ENCODE measurements at places on chromosomes 2 and 18.

DNA sequence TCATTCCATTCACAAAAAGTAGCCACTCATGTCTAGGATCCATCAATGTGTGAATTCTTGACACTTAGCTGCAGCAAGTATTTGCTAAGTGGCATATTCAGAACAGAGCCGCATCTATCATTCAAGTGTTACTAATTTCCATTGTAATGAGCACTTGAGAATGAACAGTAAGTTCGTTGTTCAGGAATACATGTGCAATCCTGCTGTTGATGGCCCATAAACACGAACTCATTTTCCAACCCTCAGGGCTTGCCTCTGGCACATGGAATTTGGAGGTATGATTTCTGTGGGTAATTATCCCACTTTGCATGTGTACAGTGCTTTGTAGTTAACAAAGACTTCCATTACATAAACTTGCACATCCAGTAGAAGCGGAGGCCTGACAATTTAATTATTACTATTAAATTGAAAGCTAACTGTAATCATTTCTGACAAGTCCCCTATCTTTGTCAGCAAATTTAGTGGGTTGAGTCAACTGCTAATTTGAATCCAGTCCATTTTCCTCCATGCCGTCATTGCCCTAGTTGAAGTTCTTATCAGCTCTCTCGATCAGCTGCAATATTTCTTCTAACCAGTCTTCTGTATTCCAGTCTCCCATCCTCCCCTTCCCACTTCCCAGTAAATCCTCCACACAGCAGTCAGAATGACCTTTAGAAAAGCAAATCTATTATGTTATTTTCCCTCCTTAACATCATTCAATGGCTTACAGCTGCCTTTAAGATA, 116.0 kb upstream of the AQP4 start:
- DNase-seq, result no peak

DNA sequence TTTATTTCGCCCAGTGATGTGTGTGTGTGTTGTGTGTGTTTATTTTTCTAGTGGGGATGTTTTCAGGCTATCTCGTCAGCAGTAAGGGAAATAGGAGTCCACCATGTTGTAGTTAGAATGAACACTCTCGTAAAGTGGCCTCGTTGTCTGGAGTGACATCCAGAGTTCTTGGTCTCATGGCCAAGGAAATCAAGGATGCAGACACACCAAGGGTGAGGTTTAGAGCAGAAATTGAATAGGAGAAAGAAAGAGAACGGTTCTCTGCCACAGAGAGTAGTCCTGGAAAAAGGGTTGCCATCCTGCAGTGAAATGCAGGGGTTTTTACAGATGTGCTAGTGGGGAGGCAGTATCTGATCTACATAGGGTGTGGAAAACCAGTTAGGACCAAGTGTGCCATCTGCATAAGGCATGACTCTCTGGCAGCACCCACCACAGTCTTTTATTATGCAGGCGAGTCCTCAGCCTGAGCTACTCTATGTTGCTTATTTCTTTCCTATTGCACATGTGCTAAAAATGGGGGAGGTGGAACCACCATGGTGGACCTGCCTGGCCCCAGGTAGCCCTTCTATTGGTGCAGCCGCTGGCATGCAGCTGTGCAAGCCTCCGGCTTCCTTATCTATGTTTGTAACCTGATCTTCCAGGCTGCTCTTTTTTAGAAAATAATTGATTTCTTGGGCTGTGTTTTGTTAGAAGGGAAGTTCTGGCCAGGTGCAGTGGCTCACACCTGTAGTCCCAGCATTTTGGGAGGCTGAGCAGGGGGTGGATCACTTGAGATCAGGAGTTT, 23.2 kb downstream of the RALB start:
- DNase-seq, result no peak

GRCh38 chr2:234840336-234840735, 111.5 kb upstream of the SH3BP4 start:
- DNase-seq, result no peak

- DNase-seq, result no peak
These were observed 2.5 kb upstream of the ANKRD39 start for GRCh38 chr2:96860065-96861029.

GRCh38 chr2:181165199-181165868, 184.9 kb downstream of the UBE2E3 start:
- no peak for DNase-seq

- DNase-seq, result no peak
These were observed 3.5 kb upstream of the HAAO start for GRCh38 chr2:42795841-42796301.

DNA sequence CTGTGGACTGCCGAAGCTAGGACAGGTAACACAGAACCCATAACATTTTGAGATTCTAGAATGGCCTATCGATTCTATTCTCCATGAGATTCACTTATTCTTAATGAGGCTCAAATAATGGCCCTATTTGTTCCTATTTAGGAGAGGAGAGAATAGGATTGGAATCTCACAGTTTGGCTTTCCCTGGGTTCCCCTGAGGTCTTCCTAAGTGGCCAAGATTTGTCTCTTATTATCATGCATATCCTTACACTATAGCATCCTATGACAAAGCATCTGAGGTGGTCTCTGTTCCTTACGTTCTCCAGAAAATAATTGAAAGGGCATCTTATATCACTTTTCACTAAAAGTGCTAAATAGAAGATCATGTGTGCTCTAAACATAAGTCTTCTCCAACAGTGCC, 9.5 kb downstream of the WDPCP start:
- no peak for DNase-seq

DNA sequence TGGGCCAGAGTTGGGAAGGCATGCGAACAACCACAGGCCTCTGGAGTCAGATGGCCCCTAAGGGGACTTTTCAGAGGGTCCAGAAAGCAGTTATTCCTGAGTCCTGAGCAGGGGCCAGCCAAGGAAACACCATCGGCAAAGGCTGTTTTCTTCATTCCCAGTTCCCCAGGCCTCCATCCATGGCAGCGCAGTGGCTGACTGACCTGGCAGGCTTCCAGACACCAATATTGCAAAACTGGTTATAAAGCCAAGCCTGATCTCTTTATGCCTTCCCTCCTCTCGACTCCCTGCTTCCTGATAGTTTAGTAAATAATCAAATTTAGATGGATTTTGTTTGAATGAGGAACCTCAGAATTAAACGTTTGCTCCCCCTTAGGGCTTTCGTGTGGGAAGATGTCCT, 133.4 kb upstream of the ITGA6 start:
- no peak for DNase-seq

DNA sequence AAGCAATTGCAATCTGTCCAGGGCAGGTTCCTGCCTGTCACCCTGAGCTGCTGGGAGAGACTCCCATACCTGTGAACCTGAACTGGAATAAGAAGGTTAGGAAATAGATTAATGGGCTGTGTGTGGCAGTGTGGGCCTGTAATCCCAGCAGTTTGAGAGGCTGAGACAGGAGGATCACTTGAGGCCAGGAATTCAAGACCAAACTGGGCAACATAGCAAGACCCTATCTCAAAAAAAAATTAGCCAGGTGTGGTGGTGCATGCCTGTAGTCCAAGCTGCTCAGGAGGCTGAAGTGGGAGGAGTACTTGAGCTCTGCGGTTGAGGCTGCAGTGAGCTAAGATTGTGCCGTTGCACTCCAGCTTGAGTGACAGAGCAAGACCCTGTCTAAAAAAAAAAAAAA, 127.7 kb upstream of the DSEL start:
- DNase-seq, result no peak

DNA sequence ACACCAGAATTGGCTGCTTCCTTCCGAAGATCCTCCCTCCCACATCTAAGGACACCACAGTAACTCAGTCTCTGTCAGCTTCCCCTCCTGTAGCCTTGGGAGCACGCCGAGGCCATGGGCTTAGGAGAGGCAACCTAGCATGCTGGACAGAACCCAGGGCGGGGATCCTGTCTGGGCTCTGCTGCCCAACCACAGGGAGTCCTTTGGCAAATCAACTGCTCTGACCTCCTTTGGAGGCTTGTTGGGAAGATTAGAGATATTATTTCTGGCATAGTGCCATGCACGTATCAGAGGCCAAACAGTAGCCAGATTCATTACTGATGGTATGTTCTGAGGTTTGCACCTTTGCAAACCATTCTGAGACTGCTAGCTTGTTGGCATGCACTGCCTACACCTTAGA, 262.7 kb upstream of the EPAS1 start:
- no peak for DNase-seq

DNA sequence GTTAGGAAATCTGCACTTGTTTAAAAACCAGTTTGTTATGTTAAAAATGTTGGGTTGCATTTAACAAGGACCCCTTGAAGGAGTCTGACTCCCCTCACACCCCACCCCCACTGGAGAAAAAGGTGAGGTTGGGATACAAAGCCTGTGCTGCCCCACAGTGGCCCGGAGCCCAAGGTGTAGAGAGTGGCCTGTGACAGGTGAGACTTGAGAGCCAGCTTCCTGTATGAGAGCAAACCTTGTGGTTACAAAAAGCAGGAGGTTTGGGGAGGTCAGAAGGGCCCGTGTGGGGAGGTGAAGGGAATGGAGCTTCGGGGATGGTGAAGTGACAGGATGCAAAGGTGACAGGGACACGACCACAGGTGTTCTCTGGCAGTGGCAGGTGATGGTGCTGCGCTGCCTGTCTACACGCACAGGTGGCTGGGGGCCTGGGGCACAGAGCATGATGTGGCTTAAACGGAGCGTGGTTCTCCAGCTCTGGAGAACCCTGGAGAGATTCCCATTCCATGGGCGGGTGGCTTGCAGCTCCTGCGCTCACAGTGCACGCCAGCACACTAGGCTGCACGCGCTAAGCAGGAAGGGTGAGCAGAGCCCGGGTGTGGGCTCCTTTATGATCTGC, 29.0 kb downstream of the IMPA2 start:
- no peak for DNase-seq

- no peak for DNase-seq
These were observed 43.0 kb downstream of the KIF3C start for GRCh38 chr2:25939257-25939668.

- no peak for DNase-seq
These were observed 174.2 kb downstream of the MIB1 start for GRCh38 chr18:21914739-21915319.

GRCh38 chr2:8285081-8285480, 396.8 kb upstream of the ID2 start:
- no peak for DNase-seq

DNA sequence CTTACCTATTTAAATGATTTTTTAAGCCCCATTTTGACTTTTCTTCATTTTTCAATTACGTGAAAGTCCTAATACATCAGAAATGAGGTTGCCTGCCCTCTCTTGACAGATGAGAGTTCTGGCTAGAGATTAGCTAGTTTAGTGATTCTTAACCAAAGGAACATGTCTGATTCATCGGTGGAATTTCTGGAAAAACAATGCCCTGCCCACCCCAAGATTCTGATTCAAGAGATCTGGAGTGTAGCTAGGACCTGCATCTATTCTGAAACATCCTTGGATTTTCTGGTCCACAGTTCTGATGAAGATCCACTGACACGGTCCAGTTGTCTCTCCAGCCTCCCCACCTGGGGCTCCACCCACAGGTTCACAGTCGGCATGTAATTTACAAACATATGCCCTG, 111.2 kb downstream of the KLF7 start:
- DNase-seq, result no peak

- DNase-seq, result no peak
These were observed 584.6 kb upstream of the KLHL29 start for GRCh38 chr2:22800412-22800811.

DNA sequence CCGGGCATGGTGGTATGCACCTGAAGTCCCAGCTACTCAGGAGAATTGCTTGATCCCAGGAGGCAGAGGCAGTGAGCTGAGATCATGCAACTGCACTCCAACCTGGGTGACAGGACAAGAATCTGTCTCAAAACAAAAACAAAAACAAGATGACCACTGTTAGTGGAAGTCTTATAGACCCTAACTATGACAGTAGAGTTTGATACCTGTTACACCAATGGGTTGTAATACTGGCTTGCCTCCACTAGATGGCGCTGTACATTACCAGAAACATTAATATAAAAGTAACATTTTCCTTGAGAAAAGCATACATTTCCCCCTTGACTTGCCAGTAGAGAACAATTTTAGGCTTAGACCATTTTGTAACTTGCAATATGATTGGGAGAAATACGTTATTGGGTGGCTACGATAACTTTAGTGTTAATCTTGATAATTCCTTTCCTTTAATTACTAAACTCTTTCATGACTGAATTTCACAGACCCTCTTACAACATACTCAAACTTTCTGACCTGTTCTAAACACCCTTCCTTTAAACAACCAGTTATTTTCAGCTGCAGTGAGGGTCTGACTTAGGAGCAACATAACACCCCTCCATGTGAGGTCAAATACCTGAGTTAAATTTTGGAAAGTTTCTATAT, 19.5 kb downstream of the SLC25A52 start:
- peak; percentile 70 for DNase-seq

GRCh38 chr2:102826904-102827303, 65.1 kb downstream of the TMEM182 start:
- no peak for DNase-seq

DNA sequence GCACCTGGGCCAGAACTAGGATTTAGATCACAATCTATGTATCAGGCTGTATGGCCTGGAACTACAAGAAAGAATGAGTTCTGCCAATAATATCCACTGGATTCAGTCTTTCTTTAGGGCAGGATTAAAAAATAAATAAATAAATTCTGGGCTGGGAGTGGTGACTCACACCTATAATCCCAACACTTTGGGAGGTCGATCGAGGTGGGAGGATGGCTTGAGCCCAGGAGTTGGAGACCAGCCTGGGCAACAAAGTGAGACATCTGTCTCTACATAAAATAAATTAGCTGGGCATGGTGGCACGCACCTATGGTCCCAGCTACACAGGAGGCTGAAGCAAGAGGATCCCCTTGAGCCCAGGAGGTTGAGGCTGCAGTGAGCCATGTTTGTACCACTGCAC, 8.1 kb downstream of the AMMECR1L start:
- DNase-seq, result no peak

- DNase-seq, result no peak
These were observed 314.5 kb downstream of the NCKAP5 start for GRCh38 chr2:133253793-133254192.

GRCh38 chr2:200619279-200619678, 33.5 kb downstream of the AOX1 start:
- DNase-seq, result no peak

- DNase-seq, result no peak
These were observed 801.9 kb upstream of the CELF4 start for GRCh38 chr18:38367473-38367872.

- no peak for DNase-seq
These were observed 278.4 kb upstream of the CCDC68 start for GRCh38 chr18:55237660-55238059.

DNA sequence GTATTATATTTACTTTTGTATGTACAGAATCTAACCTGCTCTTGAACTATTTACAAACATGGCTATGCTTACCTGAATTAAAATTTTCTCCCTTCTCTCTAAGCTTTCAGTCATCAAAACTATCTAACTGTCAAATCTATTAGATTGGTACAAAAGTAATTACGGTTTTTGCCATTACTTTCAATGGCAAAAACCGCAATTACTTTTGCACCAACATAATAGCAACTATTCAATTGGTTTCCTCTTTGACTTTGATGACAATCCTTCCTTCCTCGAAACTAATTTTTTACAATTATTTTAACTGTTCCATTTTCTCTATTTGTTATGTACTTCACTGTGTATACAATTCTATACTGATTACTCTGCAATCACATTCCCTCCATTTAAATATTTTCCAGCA, 1019.4 kb upstream of the CDH2 start:
- no peak for DNase-seq

Measured in hematopoietic multipotent progenitor cell treated with erythropoietin and hydrocortisone succinate and interleukin-3 and kit ligand, for 17 days (in vitro differentiated cells).